ENCODE measurements at places on chromosomes 12 and 14.

- DNase-seq, result peak; percentile 19
Measured at GRCh38 chr14:93977790-93978581, 1.6 kb upstream of the ASB2 start.

- no peak for DNase-seq
Measured at GRCh38 chr12:57614948-57615500, 3.8 kb downstream of the ARHGEF25 start.

GRCh38 chr12:13365748-13366366 lies 169.3 kb downstream of the EMP1 start:
- no peak for DNase-seq

DNA sequence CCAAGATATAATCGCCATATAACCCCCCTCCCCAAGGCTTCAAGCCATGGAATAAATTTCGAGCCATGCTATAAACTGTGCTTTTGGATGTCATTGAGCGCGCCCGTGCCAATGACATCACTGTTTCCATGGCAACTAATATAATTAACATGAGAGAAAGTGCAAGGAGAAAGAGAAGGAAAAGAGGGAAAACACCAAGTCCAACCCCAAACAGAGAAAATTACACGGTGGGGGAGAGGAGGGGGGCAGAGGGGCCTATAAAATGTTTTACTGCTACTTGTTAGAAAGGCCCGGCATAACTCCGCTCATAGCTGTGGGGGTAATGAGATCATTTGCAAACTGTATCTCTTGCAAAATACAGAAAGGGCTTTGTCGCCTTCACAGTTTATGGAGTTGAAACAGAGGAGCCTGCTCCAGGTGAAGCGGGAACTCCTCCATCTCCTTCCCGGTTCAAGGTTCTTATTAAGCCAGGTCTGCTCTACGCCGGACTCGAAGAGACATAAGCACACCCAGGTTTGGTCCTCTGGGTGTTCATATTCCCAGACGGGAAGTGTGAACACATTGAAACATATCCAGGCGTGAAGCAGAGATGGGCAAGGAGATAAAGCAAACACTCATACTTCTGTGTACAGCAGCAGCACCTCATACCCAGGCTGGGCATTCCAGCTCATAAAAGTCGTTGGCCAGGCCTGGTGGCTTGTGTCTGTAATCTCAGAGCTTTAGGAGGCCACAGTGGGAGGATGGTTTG lies 99.1 kb upstream of the MAP1LC3B2 start:
- no peak for DNase-seq

- no peak for DNase-seq
Measured at GRCh38 chr14:93023039-93023438, 92.7 kb downstream of the ITPK1 start.

Measured in activated naive CD4-positive, alpha-beta T cell (primary cell).